ENCODE measurements at places on chromosomes 13 and 19.

DNA sequence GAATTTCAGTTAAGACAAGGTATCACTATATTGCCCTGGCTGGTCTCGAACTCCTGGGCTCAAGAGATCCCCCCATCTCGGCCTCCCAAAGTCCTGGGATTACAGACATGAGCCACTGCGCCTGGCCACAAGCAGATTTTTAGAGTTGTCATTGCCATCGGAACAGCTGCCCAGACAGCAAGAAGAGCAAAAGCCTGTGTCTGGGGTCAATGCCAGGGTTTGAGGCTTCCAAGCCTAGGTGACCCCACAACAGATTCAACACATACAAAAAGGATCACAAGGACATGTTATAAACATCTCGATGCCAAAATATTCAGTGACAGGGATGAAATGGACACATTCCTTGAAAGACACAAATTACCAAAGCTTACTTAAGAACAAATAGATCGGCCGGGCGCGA, 40.1 kb upstream of the KLF2 start:
- no peak for DNase-seq

DNA sequence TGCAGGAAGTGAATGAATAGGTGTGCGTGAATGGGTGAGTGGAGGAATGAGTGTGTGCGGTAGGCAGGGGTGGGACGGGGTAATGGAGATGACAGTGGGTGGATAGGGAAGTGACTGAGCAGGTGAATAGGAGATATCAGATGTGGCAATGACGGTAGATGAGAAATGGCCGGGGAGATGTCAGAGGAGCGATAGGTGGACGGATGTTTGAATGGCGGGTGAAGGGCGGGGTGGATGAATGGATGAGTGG, 1.5 kb downstream of the TTC9B start:
- DNase-seq, result no peak

- DNase-seq, result no peak
Observed at GRCh38 chr13:79660361-79660760, 179.4 kb downstream of the NDFIP2 start.

- DNase-seq, result no peak
Observed at GRCh38 chr13:20969182-20969581, 66.6 kb upstream of the XPO4 start.

- no peak for DNase-seq
Observed at GRCh38 chr19:49152119-49152550, 3.1 kb downstream of the HRC start.

DNA sequence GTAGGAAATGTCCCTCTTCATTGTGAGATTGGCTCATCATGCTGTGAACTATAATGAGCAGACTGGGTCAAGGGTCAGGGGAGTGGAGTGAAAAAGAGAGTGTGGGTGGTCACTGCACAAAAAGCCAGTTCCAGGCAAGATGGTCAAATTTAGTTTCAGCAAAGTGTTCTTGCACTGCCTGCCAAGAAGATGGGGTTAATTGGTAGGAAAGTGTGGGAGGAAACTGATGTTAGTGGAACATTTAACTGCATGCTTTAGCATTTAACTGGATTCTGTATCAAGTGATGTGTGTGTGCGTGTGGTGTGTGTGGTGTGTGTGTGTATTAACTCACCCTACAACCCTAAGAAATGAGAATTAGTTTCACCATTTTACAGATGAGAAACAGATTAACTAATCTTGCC, 131.6 kb downstream of the COG6 start:
- DNase-seq, result no peak

- DNase-seq, result no peak
Observed at GRCh38 chr19:42335374-42335936, 10.0 kb downstream of the MEGF8 start.

DNA sequence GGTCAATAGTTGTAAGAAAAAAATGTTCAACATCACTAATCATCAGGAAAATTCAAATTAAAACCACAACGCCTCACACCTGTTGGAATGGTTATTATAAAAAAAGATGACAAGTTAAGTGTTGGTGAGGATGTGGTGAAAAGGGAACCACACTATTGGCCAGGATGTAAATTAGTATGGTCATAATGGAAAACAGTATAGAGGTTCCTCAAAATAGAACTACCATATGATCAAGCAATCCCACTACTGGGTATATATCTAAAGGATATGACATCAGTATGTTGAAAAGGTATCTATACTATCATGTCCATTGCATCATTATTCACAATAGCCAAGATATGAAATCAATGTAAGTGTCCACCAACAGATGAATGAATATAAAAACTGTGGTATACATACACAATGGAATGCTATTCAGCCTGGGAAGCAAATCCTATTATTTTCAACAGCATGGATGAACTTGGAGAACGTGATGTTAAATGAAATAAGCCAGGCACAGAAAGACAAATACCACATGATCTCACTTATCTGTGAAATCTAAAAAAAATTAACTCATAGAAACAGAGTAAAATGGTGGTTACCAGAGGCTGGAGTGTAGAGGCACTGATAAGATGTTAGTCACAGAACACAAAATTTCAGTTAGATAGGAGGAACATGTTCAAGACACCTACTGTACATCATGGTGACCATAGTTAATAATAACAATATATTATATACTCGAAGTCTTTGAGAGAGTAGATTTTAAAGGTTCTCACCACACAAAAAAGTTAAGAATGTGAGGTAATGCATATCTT, 56.6 kb downstream of the TBC1D4 start:
- no peak for DNase-seq

DNA sequence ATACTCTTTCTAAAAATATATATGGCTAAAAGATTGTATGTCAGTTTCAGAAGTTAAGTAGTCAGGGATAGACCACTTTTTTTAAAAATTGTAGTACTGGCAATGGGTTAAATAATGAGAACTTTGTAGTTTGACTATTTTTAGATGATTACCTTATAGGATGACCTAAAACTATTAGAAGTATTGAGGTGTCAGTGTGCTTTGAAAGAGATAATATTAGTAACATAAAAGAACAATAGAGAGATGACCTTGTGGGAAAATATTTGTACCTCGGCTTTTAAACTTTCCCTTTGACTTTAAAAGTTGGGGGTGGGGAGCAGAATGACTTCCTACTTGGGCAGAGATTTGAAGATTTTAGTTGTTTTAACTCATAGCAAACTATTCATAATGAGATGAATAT, 48.3 kb downstream of the SLAIN1 start:
- no peak for DNase-seq

GRCh38 chr13:35984776-35985453, 146.3 kb downstream of the DCLK1 start:
- no peak for DNase-seq

GRCh38 chr19:40150170-40150569, 41.1 kb upstream of the MAP3K10 start:
- no peak for DNase-seq

GRCh38 chr19:28242317-28242927, 970.5 kb downstream of the UQCRFS1 start:
- DNase-seq, result peak; percentile 16

DNA sequence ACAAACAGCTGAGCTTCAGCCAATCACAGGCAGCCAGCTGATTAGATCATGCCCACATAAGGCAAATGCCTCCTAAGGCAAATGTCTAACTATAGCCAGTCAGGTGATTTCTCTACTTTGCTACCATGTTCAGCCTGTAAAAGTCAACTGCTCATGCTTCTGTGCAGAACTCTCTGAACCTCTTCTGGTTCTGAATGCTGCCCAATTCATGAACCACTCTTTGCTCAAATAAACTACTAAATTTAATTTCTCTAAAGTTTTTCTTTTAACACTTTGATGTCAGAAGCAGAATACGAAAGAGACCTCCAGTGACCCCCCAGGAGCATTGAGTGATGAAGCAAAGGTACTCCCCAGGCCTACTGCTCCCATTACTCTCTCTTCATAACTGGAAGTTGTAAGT, 240.7 kb upstream of the IPO5 start:
- no peak for DNase-seq

DNA sequence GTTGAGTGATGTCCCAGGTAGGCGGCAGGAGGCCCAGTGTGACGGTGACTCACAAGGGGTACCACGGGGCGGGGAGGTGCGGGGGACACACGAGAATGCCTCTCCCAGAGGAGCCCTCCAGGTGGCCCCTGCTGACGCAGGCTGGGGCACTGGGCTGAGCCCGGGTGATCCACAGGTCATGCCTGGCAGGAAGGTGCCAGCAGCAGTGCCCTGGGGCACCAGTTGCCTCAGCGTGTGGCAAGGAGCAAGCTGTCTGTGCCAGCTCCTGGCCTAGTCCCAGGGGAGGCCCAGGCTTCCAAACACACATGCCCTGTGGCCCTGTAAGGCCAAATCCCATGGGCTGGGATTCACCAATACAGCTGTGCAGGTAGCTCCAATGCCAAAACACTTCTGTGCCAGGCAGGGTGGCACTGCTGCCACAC, 28.0 kb downstream of the AKT2 start:
- no peak for DNase-seq

DNA sequence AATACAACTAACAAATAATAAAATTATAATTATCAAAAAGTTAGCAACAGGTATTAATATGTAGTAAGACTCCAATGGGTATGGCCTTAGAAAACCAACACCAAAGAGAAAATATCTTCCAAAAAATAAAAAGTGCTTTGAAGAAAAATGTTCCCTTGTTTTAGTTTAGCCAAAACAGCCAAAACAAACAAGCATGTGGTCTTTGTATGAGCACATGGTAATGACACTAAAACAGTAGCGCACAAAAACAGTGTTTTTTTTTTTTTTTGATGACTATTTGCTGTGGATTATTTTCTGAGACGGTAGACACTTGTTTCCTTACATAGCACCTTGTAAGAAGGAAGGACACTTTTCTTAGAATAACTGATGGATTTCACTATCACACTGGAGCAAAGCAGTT, 459.3 kb downstream of the ITGBL1 start:
- DNase-seq, result no peak

DNA sequence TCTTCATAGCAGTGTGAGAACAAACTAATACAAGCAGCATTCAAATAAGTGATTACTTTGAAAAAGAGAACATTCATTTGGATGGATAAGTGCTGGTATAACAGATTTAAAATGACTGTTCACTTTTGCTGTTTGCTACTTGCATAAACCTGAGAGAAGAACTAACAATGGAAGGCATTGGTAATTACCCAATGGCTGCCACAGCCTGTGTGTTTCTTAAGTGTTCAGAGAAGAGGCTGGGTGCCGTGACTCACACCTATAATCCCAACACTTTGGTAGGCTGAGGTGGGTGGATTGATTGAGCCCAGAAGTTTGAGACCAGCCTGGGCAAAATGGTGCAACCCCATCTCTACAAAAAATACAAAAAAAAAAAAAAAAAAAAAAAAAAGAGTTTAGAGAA, 4.9 kb upstream of the TEX26 start:
- no peak for DNase-seq

GRCh38 chr19:39906820-39907611, 27.4 kb downstream of the FCGBP start:
- no peak for DNase-seq

DNA sequence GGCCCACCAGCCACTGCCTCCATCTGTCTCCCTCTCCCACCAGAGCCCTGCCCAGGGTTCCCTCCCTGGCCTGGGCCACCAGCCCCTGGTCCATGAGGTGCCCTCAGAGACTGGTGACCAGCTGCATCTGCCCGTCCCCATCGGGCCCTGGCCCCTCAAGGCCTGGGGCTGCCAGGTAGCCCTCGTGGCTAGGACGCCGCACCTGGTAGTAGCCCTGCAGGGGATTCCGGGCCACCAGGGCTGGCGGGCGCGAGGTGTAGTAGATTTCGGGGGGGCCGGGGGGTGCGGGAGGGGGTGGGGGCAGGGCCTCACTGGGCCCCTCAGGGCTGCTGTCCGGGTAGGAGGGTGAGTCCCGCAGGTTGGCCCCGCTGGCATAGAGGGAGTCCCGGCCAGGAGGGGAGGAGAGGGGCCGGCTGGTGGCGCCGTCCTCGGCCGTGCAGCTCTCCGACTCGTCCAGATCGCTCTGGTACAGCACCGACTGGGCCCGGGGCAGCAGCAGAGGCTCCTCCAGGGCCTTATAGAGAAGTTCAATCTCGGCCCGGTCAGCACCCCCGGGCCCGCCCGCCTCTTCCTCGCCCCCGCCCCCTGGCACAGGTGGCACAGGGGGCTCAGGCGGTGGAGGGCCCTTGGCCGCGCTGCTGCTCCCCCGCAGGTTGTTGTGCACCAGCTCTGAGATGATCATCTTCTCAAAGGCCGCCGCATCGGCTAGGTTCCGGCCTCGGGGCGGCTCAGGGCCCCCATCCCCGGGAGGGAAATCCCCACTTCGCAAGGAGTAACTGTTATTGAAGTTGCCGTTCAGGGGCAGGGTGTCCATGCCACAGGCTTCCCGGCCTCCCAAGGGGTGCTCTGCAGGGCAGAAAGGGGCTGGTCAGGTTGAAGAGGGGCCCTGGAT, 14.6 kb upstream of the ASF1B start:
- no peak for DNase-seq

DNA sequence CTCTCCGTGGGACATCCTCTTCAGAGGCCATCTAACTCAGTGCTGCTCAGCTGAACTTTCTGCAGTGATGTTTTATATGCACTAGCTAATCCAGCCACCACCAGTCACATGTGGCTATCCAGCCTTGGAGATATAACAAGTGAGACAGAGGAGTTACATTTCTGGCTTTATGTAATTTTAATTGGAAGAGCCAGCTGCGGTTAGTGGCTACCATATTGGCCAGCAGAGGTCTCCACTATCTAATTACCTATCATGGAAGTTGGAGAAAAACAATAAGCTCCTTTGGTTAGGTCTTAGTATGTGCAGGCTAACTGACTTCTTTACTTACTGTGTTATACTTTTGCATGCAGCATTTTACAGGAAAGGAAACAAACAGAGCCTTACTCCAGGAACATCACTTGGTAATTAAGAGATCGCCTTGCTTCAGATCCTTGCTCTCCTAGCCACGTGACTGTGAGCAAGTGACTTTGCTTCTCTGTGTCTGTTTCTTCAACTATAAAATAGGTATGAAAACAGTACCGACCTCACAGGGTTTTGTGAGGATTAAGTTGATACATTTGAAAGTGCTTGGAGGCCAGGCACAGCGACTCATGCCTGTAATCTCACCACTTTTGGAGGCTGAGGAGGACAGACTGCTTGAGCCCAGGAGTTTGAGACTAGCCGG, 1.6 kb upstream of the KLK10 start:
- no peak for DNase-seq

DNA sequence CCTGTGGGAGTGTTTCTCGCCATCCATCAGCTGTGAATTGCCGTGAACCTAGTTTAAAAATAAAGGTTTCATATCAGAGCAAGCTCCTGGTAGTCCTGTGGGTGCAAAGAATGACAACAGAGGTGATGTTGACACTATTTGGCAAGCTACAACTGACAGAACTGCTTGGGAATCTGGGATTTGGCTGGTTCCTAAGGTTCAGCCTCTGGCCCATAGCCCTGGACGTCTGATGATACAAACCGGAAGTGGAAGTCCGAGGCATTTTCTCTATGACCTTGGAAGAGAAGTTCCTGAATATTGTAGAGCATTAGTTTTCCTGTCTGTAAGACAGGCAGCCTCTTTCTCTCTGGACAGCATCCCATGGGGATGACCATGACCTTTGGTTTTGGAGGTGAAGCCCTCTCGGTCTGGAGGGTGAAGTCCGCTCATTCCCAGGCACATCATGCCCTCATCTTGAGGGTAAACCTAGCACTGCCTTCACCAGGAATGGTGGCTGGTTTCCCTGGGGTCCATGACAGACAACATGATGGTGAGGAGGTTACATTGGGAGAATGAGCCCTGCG, 29.1 kb downstream of the GATAD2A start:
- DNase-seq, result no peak

- no peak for DNase-seq
Observed at GRCh38 chr19:23783636-23784035, 24.9 kb upstream of the ZNF681 start.

GRCh38 chr19:20167651-20168122, 673 bp downstream of the ZNF486 start:
- no peak for DNase-seq
